ENCODE measurements at places on chromosomes 2 and 18. TPM values are rescaled to one million over a fixed set of nuclear protein-coding genes. Genes with fewer than 3 reads are reported as not detected.

Gene PSD4
- total RNA-seq = 1.4 TPM

Gene RAD51AP2
- under 0.01 TPM for total RNA-seq

Gene LYG2
- not detected for total RNA-seq

Gene TXNDC2
- total RNA-seq = not detected

Gene LRRC30
- not detected for total RNA-seq

Gene OR6B2
- not detected for total RNA-seq

Data from regular cardiac myocyte (primary cell).